A549 treated with AZD2906 at 1 μM for 4 hours (cell line): ENCODE measurements at places on chromosomes 16 and 17. TPM values are rescaled to one million over a fixed set of nuclear protein-coding genes. Genes with fewer than 3 reads are reported as not detected.

Gene CSHL1
- not detected in 5 replicates for total RNA-seq

Gene AXIN2
- total RNA-seq: 0.57 to 0.83 TPM (median 0.69 TPM) in 5 replicates

Gene PRR35
- total RNA-seq: 0.08 to 0.28 TPM (median 0.26 TPM) in 5 replicates

Gene CFAP20
- 49.5 to 56.7 TPM (median 52.4 TPM) in 5 replicates for total RNA-seq

Gene KRTAP4-9
- total RNA-seq: not detected in 5 replicates

Gene KCNJ2
- total RNA-seq: 0.03 to 0.10 TPM (median 0.06 TPM) in 5 replicates

Gene VMO1
- 0.39 to 1.4 TPM (median 0.76 TPM) in 5 replicates for total RNA-seq

Gene NACA2
- total RNA-seq: not detected in 5 replicates

Gene CIBAR2
- total RNA-seq: not detected in 5 replicates

Gene TLCD3A
- total RNA-seq: 52.0 to 58.2 TPM (median 57.0 TPM) in 5 replicates

Gene APOBR
- total RNA-seq: 0.03 to 0.13 TPM (median 0.05 TPM) in 5 replicates

Gene CD300E
- not detected in 5 replicates for total RNA-seq

Gene ABCA10
- total RNA-seq: 0.08 to 0.24 TPM (median 0.12 TPM) in 5 replicates

Gene ANKFY1
- total RNA-seq: 27.7 to 32.7 TPM (median 29.5 TPM) in 5 replicates

Gene MYH13
- 0.01 to 0.02 TPM (median 0.02 TPM) in 4 of 5 replicates, not detected in the other for total RNA-seq

Gene FBXL16
- 15.0 to 21.8 TPM (median 15.8 TPM) in 5 replicates for total RNA-seq

Gene PTX4
- total RNA-seq: 0.03 TPM in 1 of 5 replicates, not detected in the others

Gene KRTAP17-1
- total RNA-seq: not detected in 5 replicates

Gene RFWD3
- total RNA-seq: 31.2 to 37.9 TPM (median 33.1 TPM) in 5 replicates

Gene CAPNS2
- 0.08 TPM in 1 of 5 replicates, not detected in the others for total RNA-seq

Gene SGF29
- total RNA-seq: 22.2 to 23.7 TPM (median 22.4 TPM) in 5 replicates

Gene LCAT
- total RNA-seq: 4.5 to 13.3 TPM (median 12.1 TPM) in 5 replicates

Gene HOXB6
- total RNA-seq: 3.5 to 5.2 TPM (median 4.3 TPM) in 5 replicates

Gene NPIPA8
- total RNA-seq: 0.73 to 1.5 TPM (median 1.4 TPM) in 5 replicates

Gene EFTUD2
- total RNA-seq: 127 to 175 TPM (median 138 TPM) in 5 replicates

Gene MILR1
- total RNA-seq: 1.3 to 2.1 TPM (median 1.5 TPM) in 5 replicates

Gene CDH8
- 0.32 to 0.56 TPM (median 0.40 TPM) in 5 replicates for total RNA-seq
